Activated effector memory CD4-positive, alpha-beta T cell treated with Interleukin-2 at 50 U/mL for 16 hours (primary cell): ENCODE measurements at places on chromosomes 3 and 15.

GRCh38 chr15:28987337-28987736 lies 101.6 kb downstream of the APBA2 start:
- no peak for DNase-seq

DNA sequence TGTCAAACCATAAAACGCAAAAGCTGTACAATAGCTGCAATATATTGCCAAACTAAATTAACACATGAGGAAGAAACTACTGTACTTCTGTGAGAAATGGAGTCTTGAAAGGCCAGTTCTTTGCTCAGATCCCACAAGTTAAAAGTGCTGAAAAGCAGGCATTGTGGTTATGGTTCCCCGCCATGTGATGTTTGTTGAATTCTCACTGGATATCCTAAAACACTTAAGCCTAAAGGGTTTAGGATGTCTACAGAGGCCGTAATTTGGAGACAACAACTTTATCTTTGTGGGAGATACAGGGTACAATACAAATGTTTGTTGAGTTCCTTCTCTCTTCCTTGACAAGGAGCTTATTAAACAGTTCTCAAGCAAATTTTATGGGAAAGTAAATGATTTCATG lies 53.2 kb downstream of the TMEM212 start:
- no peak for DNase-seq

- no peak for DNase-seq
These were observed 748.5 kb downstream of the ROBO1 start for GRCh38 chr3:79019137-79019923.

- DNase-seq, result no peak
These were observed 110.2 kb downstream of the NR1I2 start for GRCh38 chr3:119891944-119892721.

GRCh38 chr3:29568355-29568754 lies 287.5 kb downstream of the RBMS3 start:
- DNase-seq, result no peak

- no peak for DNase-seq
These were observed 41.4 kb upstream of the IL12A start for GRCh38 chr3:159947220-159947619.

- DNase-seq, result no peak
These were observed 3.0 kb downstream of the MEF2A start for GRCh38 chr15:99568625-99569352.

GRCh38 chr15:25481208-25481859 lies 42.5 kb upstream of the UBE3A start:
- DNase-seq, result no peak

DNA sequence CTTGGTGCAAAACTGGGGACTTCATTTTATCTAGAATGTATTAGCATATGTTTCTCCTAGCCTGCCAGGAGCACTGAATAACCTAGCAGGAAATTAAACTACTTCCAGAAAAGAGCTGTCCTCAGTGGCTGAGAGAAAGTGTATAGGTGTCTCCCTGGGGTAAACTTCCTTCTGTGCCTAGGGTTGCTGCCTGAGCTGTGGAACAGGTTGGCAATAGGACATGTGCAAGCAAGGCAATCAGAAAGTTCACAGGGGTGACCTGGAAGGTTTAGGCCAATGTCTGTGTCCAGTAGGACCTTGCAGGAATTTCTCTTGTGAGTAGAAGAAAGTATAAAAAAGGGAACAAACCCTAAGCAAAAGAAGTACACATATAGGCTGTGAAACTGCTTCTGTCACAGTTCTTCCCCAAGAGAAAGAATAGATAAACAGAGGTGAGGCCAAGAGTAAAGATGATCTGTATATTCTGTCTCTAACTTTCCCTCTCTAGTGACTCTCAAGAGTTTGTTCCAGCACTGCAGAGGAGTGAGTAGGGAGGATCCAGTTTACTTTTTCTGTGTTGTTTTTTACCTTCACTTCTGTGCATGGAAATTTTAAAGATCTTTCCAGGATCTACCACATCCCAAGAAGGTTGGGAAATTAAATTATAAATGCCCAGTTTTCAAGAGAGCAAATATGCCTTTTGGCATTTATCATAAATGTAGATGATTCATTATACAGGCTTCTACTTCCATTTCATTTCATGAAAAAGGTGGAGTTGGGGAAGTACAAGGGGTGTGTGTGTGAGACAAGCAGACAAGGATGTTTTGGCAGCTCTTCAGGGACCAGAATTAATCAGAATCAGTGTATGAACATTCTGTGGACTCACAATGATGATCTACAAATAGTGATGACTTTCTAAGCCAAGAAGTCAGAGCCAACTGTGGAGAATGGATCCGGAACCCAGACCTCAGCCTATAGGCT lies 155.2 kb downstream of the RBPMS2 start:
- no peak for DNase-seq

GRCh38 chr3:144687862-144688261 lies 716.2 kb downstream of the DIPK2A start:
- DNase-seq, result no peak

DNA sequence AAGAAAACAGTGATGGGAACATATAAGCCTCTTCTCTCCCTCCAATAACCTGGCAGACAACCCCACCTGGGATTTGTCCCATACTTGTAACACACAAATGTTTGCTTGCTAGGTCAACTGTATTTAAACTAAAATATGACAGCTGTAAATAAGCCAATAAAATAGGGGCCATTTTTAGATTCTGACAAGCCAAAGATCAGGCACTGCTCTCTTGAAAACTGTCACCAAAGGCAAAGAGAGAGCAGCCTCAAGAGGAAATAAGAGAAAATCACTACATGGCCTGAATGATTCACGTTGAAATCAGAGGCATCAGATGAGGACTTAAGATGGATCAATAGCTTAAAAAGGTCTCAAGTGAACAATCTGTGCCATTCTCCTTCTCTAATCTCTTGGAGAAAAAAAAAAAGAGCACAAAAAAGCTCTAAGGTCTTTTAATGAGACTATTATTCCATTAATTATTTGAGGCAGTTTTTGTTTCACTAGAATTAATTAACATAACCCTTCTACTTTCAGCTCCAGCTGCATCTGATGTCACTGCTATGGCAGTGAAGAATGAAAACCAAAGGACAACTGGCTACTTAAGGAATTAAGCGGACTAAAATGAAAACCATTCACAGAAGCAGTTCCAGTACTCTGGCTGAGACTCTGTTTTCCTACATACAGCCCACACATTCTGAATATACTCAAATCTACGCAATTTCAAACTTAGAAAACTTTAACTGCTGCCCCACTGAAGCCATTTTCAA lies 19.0 kb downstream of the MYO5A start:
- no peak for DNase-seq

DNA sequence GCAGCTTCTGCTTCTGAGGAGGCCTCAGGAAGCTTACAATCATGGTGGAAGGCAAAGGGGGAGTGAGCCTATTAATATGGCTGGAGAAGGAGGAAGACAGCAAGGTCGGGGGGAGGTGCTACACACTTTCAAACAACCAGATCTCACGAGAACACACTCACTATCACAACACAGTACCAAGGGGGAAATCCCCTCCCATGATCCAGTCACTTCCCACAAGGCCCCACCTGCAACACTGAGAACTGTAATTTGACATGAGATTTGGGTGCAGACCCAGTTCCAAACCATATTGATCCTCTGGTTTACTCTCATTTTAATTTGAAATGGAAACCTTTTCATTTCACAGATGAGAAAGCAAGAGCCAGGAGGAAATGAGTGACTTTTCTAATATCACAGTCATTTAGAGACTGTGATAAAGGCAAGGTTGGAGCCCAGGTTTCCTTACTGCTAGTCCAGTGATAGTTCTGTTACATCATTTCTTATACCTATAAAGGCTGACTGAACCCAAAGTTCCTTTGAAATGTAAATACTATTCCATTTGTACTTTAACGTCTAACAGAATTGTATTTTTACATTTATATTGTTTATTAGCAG lies 105.8 kb upstream of the GAP43 start:
- DNase-seq, result no peak

- peak; percentile 91 for DNase-seq
These were observed at the start of gene RPUSD3 for GRCh38 chr3:9843715-9844438. TSS of gene RPUSD3 (minus strand) at chr3:9844008. CDS start at chr3:9843990, 18 bp downstream.

DNA sequence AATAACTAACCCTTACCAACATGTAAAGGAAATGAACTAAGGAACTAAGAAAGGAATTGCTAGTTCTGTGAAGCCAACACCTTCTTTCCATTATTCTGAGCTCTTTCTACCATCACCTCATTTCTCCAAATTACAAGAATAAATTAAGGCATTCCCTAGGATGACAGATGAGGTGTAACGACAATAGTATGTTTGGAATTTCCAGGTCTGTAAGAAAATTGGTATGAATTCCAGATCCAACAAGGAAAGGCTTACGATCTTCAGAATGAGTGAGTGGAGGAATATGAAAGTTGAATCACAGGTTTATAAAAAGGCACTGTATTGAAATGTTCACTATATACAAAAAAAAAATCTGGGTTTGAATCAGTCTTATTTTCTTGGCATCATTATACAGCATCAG lies 4.5 kb upstream of the NANOGP8 start:
- no peak for DNase-seq

DNA sequence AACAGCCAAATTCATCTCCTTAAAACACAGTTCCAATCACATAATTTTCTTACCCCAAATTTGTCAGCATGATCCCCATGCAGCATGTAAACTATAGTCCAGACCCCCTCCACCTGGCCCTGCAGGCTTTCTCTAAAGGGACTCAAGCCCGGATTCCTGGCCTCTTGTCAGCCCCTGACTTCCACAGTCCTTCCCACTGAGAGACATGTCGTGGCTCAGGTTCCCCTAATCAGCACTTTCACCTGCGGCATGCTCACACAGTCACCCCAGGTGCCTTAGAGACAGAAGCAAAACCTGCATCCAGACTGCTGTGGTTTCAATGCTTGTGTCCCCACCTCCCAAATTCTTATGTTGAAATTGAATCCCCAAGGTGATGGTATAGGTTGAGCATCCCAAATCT lies 372.7 kb upstream of the ATP10A start:
- no peak for DNase-seq

DNA sequence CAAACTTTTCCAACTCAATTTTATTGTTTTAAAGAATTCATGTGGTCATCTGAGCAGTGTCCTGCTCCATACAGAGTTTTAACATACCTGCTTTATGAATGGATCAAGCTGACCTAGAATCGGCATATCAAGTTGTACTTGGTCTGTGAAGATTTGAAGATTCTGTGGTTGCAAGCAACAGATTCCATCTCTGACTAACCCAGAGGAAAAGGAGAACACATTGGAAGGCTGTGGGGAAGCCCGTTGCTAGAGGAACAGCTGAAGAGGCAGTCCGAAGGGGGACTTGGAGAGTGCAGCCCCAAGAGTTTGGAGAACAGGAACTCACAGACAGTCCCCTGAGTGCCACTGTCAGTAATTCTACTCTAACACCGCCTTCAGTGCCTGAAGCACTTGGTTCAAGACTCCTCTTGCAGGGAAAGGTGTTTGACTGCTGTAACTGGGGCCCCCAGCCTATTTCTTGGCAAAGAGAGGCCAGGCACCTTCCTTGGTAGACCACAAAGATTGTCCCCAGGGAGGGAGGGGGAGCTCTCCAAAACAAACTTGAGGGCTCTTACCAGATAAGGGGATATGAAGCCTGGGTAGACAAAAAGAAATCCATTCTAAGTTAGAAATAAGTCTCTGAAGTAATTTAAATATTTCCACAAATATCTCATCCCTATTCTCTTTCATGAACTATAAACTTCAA lies 88.8 kb downstream of the LARS2 start:
- DNase-seq, result no peak

DNA sequence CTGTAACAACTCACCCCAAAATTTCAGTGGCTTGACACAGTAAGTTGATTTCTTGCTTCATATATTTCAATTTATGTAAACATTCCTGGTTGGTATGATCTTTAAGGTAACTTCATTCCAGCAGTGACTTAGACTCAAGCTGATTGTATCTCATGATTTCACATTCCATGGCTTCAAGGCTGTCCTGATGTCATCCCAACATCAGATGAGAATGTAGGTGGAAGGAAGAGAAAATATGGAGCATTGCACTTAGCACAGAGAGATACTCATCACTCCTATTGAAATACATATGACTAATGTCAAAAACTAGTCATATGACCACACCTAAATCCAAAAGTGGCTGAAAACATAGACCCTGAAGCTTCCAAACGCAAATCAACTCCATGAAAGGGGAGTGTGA lies 793.8 kb downstream of the TBL1XR1 start:
- DNase-seq, result no peak

DNA sequence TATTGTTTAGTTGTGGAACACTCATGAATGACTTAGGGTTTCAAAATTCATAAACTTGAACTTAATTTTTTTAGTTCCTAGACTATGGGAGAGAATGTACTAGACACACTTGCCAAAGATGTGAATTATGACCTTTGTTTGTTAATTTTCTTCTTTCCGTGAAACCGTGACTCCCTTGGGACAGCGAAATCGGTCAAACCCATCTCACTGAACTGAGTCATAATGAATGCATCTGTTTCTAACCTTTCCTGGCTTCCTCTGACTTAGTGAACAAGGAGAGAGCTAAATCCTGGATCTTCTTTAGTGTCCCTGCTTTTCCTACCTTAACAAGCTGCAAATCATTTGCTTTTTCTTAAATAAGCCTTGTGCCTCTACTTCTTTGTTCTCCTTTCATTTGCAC lies 85.5 kb downstream of the LARS2 start:
- DNase-seq, result no peak

- no peak for DNase-seq
These were observed 16.9 kb upstream of the LACTB start for GRCh38 chr15:63104727-63105126.

DNA sequence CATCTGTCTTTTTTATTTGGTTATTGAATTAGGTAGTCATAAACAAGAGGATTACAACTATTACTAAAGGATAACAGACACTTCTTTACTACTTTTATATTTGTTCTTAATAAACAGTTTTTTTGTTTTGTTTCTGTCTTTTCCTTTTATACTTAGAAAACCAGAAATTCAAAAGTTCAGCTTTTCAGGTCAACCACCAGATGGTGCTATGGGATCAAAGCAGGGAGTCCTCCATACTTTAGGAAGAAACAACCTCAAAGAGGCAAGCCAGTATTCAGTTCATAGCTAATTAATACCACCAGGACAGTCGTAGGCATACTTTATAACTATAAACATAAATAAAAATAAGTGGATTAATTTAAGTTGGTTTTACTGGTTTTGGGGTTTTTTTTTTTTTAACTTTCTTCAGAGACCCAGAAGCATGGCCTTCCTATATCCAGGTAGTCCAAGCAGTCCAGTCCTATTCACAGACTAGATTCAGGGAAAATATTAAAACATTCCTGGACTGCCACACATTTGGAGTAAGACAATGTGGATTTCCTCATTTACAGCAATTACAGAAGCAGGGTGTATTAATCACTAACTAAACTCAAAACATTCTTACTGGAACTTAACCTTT lies 16.0 kb upstream of the EID1 start:
- DNase-seq, result no peak

GRCh38 chr15:57993409-57994145 lies 71.9 kb downstream of the ALDH1A2 start:
- DNase-seq, result no peak

- no peak for DNase-seq
These were observed 77.1 kb downstream of the SEMA6D start for GRCh38 chr15:47794252-47794914.

- DNase-seq, result no peak
These were observed 36.9 kb upstream of the FRMD4B start for GRCh38 chr3:69422751-69423150.

GRCh38 chr3:26198609-26199008 lies 408.7 kb downstream of the OXSM start:
- no peak for DNase-seq

GRCh38 chr15:34588046-34588674 lies 4.7 kb upstream of the GOLGA8B start:
- DNase-seq, result peak; percentile 52

GRCh38 chr3:37993820-37994638 lies 3.4 kb downstream of the VILL start:
- peak; percentile 43 for DNase-seq

- DNase-seq, result no peak
These were observed 32.2 kb downstream of the PTPN23 start for GRCh38 chr3:47412842-47413520.
